ENCODE measurements at places on chromosomes 13 and 19.
A peak's percentile ranks its signal among the peaks of the same experiment; 100 is the strongest.

GRCh38 chr13:20069956-20070355, 90.9 kb downstream of the GJA3 start:
- no peak for DNase-seq

DNA sequence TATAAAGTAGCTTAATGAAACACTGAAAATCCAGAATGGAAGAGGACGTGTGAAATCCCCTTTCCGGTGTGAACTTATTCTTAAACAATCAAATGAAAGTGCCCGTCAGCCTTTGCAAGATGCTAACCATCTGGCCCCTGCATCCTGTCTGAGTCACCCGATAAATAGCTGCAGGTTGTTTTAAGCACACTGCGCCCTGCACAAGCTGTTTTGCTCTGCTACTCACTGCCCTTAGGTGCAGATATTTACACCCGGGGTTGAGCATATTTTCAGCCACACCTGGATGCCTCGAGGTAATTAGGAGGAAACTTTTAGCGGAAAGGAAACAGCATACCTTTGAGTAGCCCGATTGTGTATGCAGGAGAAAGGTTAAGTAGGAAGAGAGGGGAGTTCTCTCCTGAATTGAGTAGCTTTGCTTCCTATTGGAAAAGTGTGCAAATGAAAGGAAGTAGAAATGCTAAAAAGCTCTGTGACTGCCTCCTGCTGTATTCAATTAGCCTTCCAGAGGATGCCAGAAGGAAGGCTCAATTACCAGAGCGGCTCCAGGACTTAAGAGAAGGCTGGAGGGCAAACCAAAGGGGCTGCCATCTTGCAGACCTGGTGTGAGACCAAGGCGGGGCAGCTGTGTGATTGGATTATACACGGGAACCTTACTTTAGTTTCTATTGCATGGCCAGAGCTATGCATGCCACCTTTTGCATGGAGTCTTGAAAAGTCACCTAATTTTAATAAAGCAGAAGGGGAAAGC, 42.5 kb downstream of the IRS2 start:
- no peak for DNase-seq

DNA sequence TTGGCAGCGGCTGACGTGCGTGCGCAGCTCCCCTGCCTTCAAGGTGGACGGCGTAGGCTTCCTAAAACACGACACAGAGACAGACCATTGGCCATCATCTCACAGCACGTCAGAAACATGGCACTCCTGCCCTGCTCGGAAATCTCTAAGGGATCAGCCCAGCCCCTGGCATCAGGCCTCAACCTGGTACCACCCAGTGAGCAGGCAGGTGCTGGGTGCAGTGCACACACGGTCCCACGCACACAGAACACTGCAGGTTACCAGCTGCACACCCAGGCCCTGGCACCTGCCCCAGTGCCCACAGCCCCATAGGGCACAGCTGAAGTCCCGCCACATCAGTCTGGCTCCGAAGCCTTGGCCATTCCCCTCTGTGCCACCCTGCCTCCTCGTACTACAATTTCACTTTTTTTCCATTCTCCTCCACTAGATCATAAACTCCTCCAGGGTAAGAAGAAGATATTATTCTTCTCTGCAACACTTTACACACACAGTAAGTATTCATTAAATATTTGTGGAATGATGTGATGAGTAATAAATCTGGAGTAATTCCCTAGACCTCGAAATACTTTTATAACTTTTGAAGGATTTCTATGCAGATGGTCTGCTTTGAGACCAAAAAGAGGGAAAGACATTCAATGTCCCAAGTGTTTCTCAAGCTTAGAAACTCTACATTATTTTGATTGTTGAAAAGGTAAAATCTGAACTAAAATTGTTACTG, 156.4 kb downstream of the COL4A1 start:
- no peak for DNase-seq

- no peak for DNase-seq
These were observed 193.9 kb upstream of the RNF113B start for GRCh38 chr13:98370806-98371515.

DNA sequence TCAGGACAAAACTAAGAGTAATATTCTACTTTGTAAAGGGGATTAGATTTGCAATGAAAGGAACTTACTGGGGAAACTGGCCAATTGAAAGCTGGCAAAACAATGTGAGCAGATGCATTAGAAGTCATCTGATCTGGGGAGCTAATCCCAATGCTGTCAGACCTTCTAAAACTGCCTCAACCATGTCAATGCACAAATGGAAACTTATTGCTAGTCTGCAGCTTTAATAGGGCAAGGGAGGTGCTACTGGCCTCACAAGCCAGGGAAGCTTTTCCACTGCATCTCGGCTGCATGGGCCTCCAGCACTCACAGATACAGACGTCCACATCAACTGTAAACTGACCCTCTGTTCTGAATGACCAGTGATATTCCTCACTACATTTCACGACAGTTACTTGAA, 154.2 kb downstream of the LHFPL6 start:
- peak; percentile 49 for DNase-seq

GRCh38 chr13:29702912-29703351, 107.4 kb upstream of the SLC7A1 start:
- no peak for DNase-seq

- DNase-seq: no peak
These were observed 7.1 kb upstream of the POU4F1 start for GRCh38 chr13:78610381-78610883.

DNA sequence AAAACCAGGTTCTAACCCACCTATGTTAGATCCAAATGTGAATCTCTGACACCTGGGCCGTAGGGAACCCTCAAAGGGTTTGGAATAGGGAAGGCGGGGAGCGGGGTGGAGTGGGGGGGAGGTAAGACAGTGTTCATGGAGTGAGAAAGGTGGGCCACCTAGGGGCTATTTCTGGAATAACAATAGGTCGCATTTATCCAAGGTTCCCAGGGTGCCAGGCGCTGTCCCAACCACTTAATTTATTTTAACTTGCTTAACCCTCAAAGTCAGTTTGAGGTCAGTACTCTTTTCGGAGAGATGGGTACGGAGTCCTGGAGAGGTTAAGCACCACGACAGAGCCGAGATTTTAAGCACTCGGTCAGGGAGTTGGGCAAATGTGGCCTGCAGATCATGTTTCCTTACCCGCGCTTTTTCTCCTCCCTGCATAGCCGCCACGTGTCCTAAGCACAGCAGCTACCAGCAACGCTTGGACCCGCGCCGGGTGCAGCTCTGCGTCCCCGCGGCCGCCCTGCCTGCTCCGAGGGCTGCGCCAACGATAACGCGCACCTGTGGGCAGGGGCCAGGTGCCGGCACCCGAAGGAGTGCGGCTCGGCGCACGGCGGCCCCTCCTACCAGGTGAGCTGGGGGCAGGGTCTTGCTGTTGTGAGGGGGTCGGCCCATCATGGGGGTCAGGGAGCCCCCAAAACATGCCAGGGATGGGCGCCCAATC, 25.0 kb upstream of the FXYD3 start:
- DNase-seq: peak; percentile 80

DNA sequence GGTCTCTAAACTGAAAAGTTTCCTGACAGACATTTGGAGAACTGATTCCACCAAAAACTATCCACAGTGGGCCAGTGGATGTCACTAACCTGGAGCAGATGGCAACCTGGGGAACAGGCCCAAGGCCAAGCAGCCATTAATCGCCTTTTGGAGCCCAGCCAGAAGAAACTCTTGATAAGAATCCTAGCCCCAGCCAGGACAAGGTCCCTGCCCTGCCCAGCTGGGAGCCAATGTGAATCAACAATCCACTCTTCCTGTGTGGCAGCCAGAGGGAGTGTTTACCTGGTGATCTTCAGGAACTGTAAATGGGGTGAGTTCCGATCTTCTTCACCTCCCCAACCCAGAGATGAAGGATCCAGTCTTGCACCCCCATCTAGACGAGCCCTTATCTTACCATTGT, 14.5 kb upstream of the IGSF23 start:
- DNase-seq: no peak

- DNase-seq: no peak
These were observed 2567.7 kb upstream of the PCDH20 start for GRCh38 chr13:63983366-63983765.

- DNase-seq: no peak
These were observed 10.2 kb downstream of the UTP14C start for GRCh38 chr13:52034616-52035226.

DNA sequence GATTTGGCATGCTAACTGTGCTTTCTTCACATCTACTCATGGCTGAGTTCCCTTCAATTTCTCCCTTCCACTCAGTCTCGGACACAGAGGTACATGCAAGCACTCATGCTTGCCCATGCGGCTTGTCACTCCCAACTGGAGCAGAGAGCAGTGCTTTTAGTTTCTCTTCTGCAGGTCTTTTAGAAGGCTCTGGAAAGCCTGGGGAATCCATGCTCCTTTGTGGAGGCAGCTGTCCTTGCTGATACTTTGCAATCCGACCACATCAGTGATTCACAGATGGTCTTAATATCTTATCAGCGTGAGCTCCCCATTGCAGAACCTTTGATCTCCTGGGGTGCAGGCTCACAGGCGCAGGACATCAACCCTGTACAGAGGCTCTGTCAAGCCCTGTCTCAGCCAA, 203.9 kb downstream of the COL4A1 start:
- no peak for DNase-seq

DNA sequence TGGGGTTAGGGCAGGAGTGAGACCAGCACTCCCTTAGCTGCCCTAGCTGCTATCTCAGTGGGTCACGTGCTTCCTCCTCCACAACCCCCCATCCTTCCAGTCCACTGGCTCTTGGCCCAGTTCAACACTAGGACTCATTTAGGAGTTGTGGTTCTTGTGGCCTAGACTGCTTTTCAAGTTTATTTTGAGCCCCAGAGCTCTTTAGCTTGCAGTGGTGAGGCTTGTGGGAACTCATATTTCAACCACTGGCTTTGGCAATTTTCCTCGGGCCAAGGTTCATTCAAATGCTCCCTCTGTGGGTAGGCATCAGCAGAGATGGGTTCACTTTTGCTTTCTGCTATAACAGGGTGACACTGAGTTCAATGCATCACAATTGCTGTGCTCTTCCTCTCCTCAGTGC, 436.2 kb upstream of the SLITRK5 start:
- no peak for DNase-seq

- DNase-seq: no peak
These were observed 25.5 kb downstream of the OR7A5 start for GRCh38 chr19:14809272-14810057.

- no peak for DNase-seq
These were observed 39.3 kb downstream of the GGACT start for GRCh38 chr13:100549316-100549715.

GRCh38 chr13:112726016-112726767, 36.4 kb downstream of the ATP11A start:
- DNase-seq: peak; percentile 46

GRCh38 chr13:97422118-97423054, 11.6 kb upstream of the RAP2A start:
- DNase-seq: no peak

DNA sequence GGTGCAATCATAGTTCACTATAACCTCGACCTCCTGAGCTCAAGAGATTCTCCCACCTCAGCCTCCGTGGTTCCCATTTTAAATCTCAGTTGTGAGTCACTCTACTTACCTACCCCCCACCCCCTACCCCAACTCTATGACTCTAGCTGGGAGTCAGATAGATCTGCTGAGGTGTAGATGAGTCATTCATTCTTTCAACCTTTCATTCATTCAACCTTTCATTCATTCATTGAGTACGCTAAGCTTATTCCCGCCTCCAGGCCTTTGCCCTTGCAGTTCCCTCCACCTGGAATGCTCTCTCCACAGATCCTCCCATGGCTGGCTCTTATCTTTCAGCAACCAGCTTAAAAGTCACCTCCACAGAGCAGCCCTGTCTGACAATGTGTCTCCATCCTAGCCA, 1.1 kb upstream of the MAST1 start:
- no peak for DNase-seq

DNA sequence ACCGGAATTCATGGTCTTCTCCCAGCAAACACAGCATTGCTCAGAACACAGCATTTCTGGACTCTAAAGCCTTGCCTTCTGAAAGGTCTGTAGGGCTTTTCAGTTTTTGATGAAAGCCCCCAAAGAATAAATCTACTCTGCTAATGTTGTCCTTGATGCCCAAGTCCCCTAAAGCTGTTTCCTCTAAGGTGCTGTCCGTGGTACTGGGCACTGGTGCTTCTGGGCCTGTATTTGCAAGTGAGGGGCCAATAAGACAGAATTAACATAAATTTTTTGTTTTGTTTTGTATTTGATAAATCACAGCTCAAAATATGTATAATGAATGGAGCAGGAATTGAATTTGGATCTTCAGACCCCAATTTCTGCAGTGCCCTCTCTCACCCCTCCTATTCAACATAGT, 12.1 kb upstream of the LGALS13 start:
- no peak for DNase-seq

GRCh38 chr13:30968846-30969245, 36.4 kb downstream of the TEX26 start:
- DNase-seq: no peak

GRCh38 chr13:27419328-27419727, 5.1 kb upstream of the GTF3A start:
- no peak for DNase-seq

GRCh38 chr13:46166947-46167610, 14.9 kb downstream of the LCP1 start:
- no peak for DNase-seq

GRCh38 chr13:42380420-42381164, 108.6 kb downstream of the AKAP11 start:
- no peak for DNase-seq

GRCh38 chr13:51995677-51996551, 15.3 kb downstream of the ATP7B start:
- DNase-seq: peak; percentile 49

DNA sequence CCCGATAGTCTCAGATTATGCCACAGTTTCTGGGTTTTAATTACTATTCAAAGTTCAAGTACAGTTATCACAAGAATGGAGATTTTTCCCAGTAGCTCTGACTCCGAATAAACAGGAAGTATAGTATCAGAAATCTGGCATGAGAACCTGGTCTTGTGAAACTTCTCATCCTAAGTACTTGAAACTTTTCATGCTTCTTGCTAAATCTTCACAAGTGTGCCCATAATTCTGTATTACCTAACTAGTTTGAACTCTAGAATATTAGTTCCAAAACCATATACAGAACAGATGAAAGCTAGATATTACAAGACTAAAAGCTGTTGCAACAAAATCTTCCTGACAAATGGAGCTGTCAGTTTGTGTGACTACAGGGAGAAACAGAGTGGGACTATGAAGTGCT, 70.5 kb upstream of the CSNK1A1L start:
- no peak for DNase-seq

GRCh38 chr13:104253063-104253680, 1187.0 kb upstream of the SLC10A2 start:
- no peak for DNase-seq

GRCh38 chr13:96089749-96090239, at the start of gene HS6ST3:
Gene HS6ST3 (plus strand): TSS chr13:96090107.
- no peak for DNase-seq

DNA sequence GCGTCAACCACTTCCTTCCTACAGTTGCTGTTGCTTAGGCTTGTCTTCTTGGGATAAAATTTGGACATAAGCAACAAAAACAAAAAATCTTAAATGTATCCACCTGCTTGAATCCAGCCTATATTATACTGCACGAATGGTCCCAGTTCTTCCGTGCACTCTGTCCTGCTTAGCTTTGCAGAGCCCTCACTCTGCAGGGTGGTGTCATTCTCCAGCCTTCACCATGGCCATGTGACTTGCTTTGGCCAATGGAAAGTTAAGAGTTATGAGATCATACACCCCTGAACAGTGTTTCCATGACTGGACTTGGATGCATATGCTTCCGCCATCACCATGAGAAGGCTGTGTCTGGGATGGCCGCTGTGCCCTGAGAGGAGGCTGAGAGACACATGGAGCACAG, 27.4 kb upstream of the SACS start:
- no peak for DNase-seq

Data from pons (tissue), 1 donor.